Astrocyte (in vitro differentiated cells and primary cell): ENCODE measurements at places on chromosomes 3 and 15. TPM values are rescaled to one million over a fixed set of nuclear protein-coding genes. Genes with fewer than 3 reads are reported as not detected.

- DNase-seq = no peak
These were observed 3.9 kb downstream of the UPK1B start for GRCh38 chr3:119177321-119177720.

- no peak for DNase-seq
These were observed 132.2 kb downstream of the KLF13 start for GRCh38 chr15:31458596-31459399.

DNA sequence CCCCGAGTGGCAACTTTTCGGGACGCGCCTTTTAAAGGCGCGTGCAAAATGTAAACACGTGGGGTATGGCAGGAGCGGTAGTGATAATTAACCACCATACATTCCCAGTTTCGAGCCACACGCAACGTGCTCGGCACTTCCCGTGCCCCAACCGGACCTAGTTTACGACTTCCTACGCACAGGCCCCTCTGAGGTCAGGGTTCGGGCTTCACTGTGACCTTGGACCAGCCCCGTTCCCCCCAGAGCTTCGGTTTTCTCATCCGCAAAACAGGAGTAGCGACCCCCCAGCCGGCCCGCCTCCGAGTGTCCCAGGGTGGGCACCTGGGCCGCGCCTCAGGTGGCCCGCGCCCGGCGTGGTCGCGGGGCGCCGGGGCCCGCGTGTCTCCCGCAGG lies 451 bp downstream of the CHCHD4 start:
- DNase-seq = no peak

GRCh38 chr15:91445695-91446228 lies 345.7 kb downstream of the SV2B start:
- DNase-seq = no peak

DNA sequence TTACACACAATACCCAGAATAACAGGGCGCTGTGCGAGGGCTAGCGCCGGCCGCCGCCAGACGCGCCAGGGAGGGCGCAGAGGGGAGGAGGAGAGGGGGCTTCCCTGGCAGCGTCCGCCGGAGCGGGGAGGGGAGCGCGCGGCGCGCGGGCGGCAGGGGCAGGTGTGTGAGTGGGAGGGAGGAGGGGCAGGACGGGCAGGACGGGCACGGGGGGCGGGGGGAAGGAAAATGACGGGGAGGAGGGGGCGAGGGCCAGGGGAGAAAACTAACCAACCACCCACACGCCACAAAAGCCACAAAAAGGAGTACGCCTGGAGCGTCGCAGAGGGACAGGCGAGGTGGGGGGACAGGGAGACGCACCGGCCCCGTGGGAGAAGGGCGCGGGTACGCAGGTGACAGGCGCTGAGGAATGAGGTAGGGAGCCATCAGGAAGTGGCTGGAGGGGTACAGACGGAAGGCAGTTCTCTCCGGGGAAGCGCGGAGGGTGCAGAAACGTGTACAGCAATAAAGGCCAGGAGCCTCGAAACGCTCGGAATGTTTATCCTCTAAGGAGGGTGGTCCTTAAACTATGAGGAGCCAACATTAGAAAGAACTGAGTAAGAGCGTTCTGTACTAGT lies 610 bp upstream of the SATB1 start:
- no peak for DNase-seq

- DNase-seq = no peak
These were observed 53.8 kb upstream of the RAB6B start for GRCh38 chr3:133949438-133949837.

GRCh38 chr15:95558916-95559315 lies 771.6 kb upstream of the NR2F2 start:
- no peak for DNase-seq

GRCh38 chr15:58457466-58457965 lies 25.7 kb downstream of the LIPC start:
- peak; percentile 83 for DNase-seq

GRCh38 chr15:80977627-80978036 lies 12.0 kb downstream of the MESD start:
- DNase-seq = no peak

DNA sequence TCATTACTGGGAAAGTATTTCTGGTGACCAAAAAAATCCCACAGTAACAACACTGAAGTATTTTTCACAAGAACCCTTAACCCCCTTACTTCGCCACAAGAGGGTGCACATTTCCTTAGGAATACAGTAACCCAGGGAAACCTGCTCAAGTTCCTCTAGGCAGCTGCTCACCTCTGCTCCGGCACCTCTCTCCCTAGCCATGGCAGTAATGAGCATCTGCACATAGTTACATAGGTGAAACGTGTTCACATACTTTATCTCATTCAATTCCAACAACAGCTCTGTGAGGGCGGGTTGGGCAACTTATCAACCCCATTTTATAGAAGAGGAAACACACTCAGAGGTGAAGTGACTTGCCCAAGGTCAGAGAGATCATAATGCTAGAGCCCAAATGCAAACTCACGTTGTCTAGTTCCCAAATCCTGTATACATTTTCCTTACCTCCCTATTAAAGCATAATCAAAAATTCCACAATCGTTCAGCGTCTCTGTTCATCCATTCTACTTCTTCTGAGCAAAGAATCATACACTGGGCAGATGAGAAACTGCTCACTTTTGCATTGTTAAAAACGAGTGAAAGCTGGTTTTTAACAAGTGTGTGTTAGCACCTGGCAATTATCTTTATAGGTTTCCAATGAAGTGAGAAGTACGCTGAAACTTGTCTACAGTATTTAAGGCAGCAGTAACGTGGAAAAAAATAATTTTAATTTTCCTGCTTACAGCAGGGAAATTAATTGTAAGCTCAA lies 90.7 kb downstream of the IGF2BP2 start:
- peak; percentile 76 for DNase-seq

GRCh38 chr3:141164852-141165251 lies 66.8 kb upstream of the PXYLP1 start:
- no peak for DNase-seq

DNA sequence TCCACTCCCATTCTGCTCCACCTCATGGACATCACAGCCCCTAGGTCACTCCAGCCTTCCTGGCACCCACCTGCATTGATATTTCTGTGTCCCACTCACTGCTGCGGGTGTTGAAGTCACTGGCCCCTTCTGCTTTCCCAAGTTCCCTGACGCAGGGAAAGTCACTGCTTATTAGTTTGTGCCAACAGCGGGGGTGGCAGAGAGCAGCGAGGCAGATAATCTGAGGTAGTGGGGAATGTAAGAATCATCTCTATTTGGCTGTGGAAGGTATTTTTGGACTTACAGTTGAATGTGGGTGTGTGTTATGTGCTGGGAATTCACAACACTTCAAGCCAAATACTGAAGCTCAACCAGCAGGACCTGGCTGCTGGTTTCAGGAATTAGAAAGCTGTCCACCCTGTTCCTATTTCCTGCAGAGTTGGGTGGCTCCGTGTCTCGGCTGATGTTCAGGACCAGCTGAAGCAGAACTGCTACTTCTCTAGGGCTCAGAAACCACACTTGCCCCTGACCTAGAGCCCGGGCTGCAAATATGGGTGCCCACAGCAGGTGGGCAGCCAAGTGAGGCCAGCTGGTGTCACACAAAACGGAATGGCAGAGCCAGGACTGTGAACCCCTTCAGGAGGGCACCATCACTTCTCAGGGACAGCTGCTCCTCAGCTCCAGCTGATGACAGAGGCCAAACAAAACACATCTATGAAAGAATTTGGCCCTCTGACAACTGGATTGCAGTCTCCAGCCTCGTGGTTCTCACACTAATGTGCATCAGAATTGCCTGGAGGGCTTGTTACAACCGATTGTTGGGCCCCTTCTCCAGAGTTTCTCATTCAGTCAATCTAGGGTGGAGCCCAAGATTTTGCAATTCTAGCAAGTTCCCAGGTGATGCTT lies 57.7 kb downstream of the SEMA5B start:
- DNase-seq = peak; percentile 90

DNA sequence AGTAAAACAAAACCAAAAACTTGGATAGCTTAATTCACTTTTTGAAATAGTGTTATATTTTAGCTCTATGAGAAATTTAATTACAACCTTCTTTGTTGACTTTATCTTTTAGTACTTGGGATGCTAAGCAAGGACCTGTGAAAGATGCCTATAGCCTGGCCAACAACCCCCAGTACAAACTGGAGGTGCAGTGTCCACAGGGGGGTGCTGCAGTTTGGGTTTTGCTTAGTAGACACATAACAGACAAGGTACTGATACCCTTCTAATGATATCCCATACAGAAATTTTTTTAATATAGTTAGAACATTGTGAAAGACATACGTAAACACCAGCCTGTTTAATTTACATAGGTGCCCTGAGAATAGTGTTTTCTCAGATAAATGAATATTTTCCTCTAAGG lies 35.3 kb downstream of the CAPN7 start:
- no peak for DNase-seq

DNA sequence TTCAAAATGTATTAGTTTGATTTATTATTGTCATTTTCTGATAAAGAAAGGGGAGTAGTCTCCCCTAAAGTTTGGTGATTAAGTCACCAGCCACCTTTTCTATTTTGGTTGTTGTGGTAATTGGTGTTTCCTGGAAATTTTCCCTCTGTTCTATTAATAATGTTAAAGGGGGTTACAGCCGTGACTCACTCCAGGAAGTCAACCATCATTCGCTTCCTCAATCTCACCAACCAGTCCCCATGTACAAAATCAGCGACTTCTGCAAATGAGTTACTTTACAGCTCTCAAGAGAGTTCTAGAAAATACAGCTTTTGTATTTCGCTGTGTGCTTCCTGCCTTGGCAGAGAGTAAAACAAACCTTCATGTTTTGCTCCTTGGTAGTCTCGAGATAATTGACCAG lies 285.1 kb downstream of the LPP start:
- DNase-seq = no peak

DNA sequence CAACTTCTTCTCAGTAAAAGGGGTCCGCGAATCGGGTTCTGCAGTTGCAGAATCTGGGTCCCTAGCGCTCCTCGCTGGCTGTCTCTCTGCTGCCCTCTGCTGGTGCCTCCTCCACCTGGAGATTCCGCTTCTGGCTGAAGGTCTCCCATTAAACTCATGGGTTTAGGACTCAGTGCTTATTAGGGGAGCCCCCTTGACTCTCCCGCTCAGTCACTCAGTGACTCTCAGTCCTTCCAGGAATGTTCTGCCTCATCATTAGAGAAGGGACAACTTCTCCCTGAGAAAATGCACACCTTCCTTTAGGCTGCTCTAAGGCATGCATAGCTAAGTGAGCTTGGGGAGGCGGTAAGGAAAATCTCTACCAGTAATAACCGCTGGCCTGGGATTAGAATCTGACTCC lies 7.1 kb downstream of the CPN2 start:
- DNase-seq = no peak

DNA sequence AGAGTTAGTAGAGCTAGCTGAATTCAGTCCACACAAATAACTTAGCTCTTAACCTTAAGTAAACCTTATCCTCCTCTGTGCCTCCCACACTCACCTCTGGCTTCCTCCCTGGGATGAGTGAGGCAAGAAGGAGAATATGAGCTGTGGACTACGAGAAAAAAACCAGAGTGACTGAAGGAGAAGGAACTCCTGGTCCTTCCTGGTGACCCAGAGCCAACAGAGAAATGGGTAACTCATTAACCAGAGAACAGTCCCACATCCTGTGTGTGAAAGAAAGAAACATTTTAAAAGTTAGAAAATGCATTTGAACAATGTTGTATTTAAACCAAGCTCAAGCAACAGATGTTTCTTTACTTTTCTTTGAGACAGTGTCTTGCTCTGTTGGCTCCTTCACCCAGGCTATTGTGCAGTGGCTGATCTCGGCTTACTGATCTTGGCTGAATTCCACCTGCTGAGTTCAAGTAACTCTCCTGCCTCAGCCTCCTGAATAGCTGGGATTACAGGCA lies 27.5 kb upstream of the FAM81A start:
- peak; percentile 10 for DNase-seq

GRCh38 chr3:14879211-14879874 lies 60.6 kb downstream of the FGD5 start:
- no peak for DNase-seq

GRCh38 chr3:186097663-186098451 lies 11.0 kb downstream of the ETV5 start:
- DNase-seq = peak; percentile 89

GRCh38 chr15:101070502-101071273 lies 151.5 kb downstream of the LRRK1 start:
- peak; percentile 87 for DNase-seq

GRCh38 chr3:61650276-61650675 lies 88.9 kb downstream of the PTPRG start:
- DNase-seq = peak; percentile 93

- DNase-seq = no peak
These were observed 125.0 kb upstream of the ROPN1 start for GRCh38 chr3:124116906-124117305.

GRCh38 chr3:100682056-100682853 lies 27.0 kb upstream of the TFG start:
- no peak for DNase-seq

DNA sequence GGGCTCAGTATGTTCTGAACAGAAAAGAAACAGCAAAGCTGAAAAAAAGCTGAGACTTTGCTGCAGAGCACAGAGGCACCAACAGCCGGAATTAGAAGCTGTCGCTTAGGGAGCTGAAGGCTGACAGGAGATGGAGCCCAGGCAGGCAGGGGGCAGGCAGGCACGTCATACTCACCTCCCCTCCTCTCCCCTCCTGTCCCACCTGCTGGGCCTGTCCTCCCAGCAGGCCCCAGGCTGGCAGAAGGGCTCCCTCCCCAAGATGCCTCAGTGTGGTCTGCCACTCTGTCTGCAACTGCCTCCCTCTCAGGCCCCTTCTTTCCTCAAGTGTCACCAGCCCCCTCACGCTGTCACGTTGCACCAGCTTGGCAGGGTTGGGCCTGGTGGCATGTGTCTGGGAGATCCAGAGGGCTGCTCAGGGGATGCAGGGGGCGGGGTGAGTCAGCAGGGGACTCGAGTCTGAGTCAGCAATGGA lies 3.2 kb upstream of the ANKRD63 start:
- no peak for DNase-seq

DNA sequence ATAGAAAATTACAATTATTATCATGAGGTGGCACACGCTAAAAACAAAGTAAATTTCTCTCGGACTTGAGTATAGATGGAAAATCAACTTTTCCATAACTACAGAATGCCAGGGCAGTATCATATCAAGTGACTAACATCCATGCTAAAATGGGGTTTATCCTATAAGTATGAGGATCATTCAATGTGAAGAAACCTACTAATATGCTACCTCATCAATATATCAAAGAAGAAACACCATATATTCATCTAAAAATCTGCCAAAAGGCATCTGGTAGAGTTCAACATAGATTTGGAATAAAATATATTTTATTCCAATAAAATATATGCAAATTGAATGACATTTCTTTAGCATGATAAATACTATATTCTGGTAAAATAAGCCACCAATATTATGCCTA lies 894.4 kb downstream of the MCTP2 start:
- no peak for DNase-seq

GOLGA6B gene
- total RNA-seq = 0.36 TPM in 1 of 2 replicates, not detected in the other

ANKUB1 gene
- not detected in 2 replicates for total RNA-seq

PPP1R2 gene
- total RNA-seq = 34.5 and 37.4 TPM in 2 replicates

WDR93 gene
- total RNA-seq = not detected in 2 replicates

KLHL6 gene
- 0.11 and 0.14 TPM in 2 replicates for total RNA-seq

ZNF80 gene
- not detected in 2 replicates for total RNA-seq

PRR20G gene
- total RNA-seq = not detected in 2 replicates

ZKSCAN7 gene
- total RNA-seq = 4.8 and 5.7 TPM in 2 replicates

KCNAB1 gene
- 0.30 and 0.72 TPM in 2 replicates for total RNA-seq

COLQ gene
- total RNA-seq = 1.2 and 1.7 TPM in 2 replicates

PLSCR2 gene
- not detected in 2 replicates for total RNA-seq

SCAANT1 gene
- not detected in 2 replicates for total RNA-seq

ANKRD34C gene
- total RNA-seq = 0.05 TPM in 1 of 2 replicates, not detected in the other

STARD9 gene
- 6.4 and 7.1 TPM in 2 replicates for total RNA-seq

VIPR1 gene
- total RNA-seq = 0.68 TPM in 1 of 2 replicates, not detected in the other
